ENCODE measurements at places on chromosomes 1 and 21.
A peak's percentile ranks its signal among the peaks of the same experiment; 100 is the strongest.

GRCh38 chr21:43591571-43591970 is 67.7 kb downstream of the HSF2BP start:
- peak; percentile 75 for DNase-seq

DNA sequence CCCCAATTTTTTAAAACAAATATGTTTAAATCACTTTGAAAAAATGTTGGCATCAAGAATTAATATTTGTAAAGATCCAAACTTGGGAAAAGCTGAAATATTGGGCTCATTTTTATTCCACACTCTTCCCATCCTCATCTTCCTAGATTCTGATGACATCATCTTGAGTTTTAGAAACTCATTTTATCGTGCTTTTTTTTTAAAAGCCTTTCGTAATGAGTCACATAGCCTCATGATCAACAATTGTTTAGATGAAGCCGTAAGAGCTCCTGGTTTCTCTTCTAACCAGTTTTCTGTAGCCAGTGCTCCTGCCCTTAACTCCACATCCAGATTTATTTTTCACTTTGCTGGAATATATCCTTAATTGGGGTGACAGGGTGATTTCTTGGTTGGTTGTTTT is 78.6 kb downstream of the POFUT2 start:
- peak; percentile 75 for DNase-seq

GRCh38 chr1:82903626-82904025 is 1095.3 kb downstream of the TTLL7 start:
- DNase-seq: peak; percentile 7

- peak; percentile 64 for DNase-seq
Measured at GRCh38 chr1:153520818-153521476, 14.8 kb downstream of the S100A6 start.

DNA sequence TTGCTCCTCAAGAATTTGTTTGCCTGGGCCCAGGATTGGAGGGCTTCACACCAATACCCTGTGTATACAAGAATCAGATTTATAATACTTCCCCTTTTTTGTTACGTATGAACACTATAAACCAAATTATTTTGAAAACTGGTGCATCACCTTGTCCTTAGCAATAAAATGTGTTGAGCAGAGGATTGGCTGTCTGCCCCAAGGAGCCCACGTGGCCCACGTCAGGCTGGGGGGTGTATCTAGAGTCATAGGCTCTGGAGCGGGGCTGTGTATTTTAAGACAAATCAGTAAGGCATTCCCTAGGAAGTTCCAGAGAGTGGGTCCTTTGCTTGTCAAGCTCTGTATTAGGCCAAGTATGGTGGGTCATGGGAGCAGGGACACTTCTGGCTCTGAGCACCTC is 2.0 kb upstream of the ST3GAL3 start:
- no peak for DNase-seq

GRCh38 chr1:220917535-220918209 is 38.4 kb downstream of the HLX start:
- DNase-seq: no peak

- DNase-seq: no peak
Measured at GRCh38 chr1:222047366-222047765, 305.5 kb upstream of the DUSP10 start.

- no peak for DNase-seq
Measured at GRCh38 chr1:61400997-61401396, 318.6 kb downstream of the NFIA start.

Data from M059J (cell line).